ENCODE measurements at places on chromosomes 7 and 10.

- peaks cover 85% of the 10 kb centered on the region for H3K4me1 ChIP-seq
- no peaks in the 10 kb centered on the region for H3K36me3 ChIP-seq
- H3K4me3 ChIP-seq, result peak overlapping the region; percentile 54
- DNase-seq, result no peak
These were observed 107.4 kb downstream of the ZRANB1 start for GRCh38 chr10:125049216-125049881.

- no peak for DNase-seq
- H3K4me3 ChIP-seq, result peak overlapping the region; percentile 7
- no peak overlapping the region for H3K27ac ChIP-seq
- no peaks in the 10 kb centered on the region for H3K36me3 ChIP-seq
- no peaks in the 10 kb centered on the region for H3K27me3 ChIP-seq
These were observed 11.9 kb downstream of the TSPAN14 start for GRCh38 chr10:80465839-80466590.

- DNase-seq, result no peak
- peaks cover 7% of the 10 kb centered on the region for H3K4me1 ChIP-seq
- H3K27me3 ChIP-seq, result no peaks in the 10 kb centered on the region
- H3K36me3 ChIP-seq, result no peaks in the 10 kb centered on the region
- no peak overlapping the region for H3K27ac ChIP-seq
These were observed 59.1 kb upstream of the NKX6-2 start for GRCh38 chr10:132845041-132845551.

- H3K4me1 ChIP-seq, result peaks cover 62% of the 10 kb centered on the region
- H3K27ac ChIP-seq, result peak overlapping the region; percentile 89
- H3K27me3 ChIP-seq, result no peaks in the 10 kb centered on the region
These were observed 20.3 kb upstream of the KLF6 start for GRCh38 chr10:3805201-3805790.

DNA sequence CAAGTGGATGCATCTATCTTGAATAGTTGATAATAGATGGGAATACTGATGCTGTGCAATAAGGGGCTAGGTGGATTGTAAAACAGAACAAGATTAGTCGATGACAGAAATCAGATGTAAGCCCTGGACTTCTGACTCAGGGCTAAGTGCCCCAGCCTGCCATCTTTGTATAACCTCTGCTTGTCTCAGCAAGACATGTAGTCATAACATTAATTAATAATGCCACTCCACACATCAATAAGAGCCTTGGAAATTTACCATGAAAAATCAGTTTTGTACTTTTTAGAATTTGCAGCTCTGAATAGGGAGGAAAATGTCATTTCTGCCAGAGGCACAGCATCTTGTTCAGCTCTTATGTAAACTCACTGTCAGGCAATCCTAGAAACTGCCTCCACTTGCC lies 529.1 kb downstream of the PHTF2 start:
- no peaks in the 10 kb centered on the region for H3K27me3 ChIP-seq
- no peaks in the 10 kb centered on the region for H3K36me3 ChIP-seq
- no peaks in the 10 kb centered on the region for H3K4me1 ChIP-seq

- no peaks in the 10 kb centered on the region for H3K27me3 ChIP-seq
- H3K4me3 ChIP-seq, result no peak overlapping the region
- no peaks in the 10 kb centered on the region for H3K36me3 ChIP-seq
- H3K27ac ChIP-seq, result no peak overlapping the region
These were observed 138.2 kb upstream of the ADO start for GRCh38 chr10:62666275-62666674.

GRCh38 chr10:15229268-15229667 lies 60.8 kb upstream of the NMT2 start:
- H3K36me3 ChIP-seq, result no peaks in the 10 kb centered on the region
- no peak for DNase-seq
- no peak overlapping the region for H3K4me3 ChIP-seq
- no peaks in the 10 kb centered on the region for H3K27me3 ChIP-seq

DNA sequence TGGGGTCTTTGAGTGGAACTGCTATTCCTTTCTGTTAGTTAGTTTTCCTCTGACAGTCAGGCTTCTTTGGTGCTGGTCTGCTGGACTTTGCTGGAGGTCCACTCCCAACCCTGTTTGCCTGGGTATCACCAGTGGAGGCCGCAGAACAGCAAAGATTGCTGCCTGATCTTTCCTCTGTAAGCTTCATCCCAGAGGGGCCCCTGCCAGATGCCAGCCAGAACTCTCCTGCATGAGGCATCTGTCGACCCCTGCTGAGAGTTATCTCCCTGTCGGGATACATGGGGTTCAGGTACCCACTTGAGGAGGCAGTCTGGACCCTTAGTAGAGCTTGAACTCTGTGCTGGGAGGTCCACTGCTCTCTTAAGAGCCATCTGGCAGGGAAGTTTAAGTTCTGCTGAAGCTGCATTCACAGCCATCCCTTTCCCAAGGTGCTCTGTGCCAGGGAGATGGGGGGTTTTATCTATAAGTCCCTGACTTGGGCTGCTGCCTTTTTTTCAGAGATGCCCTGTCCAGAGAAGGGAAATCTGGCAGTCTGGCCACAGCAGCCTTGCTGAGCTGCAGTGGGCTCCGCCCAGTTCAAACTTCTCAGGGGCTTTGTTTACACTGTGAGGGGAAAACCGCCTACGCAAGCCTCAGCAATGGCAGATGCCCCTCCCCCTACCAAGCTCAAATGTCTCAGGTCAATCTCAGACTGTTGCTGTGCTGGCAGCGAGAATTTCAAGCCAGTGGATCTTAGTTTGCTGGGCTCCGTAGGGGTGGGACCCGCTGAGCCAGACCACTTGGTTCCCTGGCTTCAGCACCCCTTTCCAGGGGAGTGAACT lies 89.7 kb upstream of the CDK6 start:
- H3K4me1 ChIP-seq, result no peaks in the 10 kb centered on the region
- H3K27ac ChIP-seq, result no peak overlapping the region
- no peaks in the 10 kb centered on the region for H3K36me3 ChIP-seq
- DNase-seq, result no peak

DNA sequence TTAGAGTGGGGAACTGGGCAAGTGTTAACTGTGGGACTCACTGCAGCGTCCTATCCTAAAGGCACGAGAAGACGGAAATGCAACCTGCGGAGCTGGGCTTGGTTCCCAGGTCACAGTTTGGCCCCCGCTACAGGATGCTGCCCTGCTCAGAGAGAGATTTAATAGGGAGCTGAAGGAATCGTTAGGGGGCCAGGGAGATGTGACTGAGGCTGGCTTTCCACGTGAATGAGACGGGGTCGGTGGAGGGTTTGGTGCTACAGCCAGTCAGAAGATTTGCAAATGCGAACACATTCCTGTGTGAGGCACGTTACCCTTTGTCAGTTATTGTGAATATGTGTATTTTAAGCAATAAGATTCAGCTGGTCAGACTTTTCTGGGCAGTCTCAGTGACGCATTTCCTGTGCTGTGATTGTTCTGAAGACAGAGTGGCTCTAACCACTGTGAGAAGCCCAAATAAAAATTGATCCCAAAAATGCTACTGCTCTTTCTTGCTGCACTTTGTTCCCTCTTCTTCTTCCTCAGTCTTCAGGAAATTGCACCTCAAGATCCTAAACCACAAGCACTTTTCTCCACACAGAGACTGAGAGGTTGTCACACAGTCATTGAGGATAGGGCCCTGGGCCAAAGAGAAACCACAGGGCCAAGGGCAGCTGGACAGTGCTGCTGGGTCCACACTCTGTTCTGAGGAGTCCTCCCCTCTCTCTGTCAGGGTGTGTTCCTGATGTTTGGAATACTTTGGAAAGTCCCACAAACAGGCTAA lies 21.2 kb downstream of the CYP17A1 start:
- H3K27me3 ChIP-seq, result no peaks in the 10 kb centered on the region
- peak; percentile 50 for DNase-seq
- H3K27ac ChIP-seq, result peak overlapping the region; percentile 99
- peaks cover 30% of the 10 kb centered on the region for H3K4me1 ChIP-seq

DNA sequence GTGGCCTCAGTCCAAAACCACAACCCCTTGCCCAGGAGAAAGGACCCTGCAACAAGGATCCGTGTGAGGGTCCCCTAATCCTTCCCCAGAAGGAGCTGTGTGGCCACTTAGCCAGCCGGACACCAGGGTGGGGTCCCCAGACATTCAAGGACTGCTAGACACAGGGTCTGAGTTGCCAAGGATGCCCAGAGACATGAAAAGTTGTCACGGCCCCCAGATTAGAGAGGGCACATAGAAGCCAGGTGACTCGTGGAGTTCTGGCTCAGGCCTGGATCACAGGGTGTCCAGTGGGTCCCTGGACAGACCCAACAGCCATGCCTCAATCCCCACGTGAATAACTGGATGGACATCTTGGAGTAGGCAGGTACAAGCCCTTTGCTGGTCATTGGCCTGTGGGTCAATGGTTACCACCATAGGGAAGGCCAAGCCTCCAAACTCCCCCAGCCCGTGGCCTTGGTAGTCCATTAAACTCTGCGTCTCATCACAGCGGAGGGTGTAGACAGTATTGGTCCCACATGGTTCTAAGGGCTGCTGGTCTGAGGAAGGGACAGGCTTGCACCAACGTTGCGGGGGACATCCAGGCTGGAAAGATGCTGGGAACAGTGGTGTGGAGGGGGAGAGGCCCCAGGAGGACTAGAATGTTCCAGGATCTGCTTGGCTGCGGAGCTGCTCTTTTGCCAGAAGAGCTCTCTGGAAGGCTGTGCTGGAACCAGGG lies 205.9 kb upstream of the PPP2R2D start:
- no peaks in the 10 kb centered on the region for H3K36me3 ChIP-seq
- H3K27ac ChIP-seq, result no peak overlapping the region
- H3K4me1 ChIP-seq, result no peaks in the 10 kb centered on the region
- no peak for DNase-seq
- H3K4me3 ChIP-seq, result no peak overlapping the region

DNA sequence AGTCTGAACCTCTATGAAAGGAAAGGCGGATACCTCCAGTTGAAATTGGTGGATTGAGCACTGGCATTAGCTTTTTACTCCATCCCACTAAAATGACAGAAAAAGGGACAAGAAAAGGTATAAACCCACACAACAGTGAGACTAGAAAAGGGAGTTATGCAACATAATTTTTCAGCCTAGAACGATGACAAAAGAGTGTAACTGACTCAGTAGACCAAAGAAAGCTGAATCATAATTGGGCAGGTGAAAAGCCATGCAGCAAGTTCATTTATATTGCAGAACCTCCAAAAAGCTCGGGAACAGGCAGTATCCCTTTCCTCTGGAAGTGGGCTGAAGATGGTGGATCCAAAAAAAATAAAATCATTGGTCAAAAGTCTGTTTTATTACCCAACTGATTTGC lies 30.5 kb upstream of the ZCCHC24 start:
- no peak overlapping the region for H3K27ac ChIP-seq
- no peak for DNase-seq
- no peaks in the 10 kb centered on the region for H3K4me1 ChIP-seq
- H3K36me3 ChIP-seq, result no peaks in the 10 kb centered on the region
- no peak overlapping the region for H3K4me3 ChIP-seq
- H3K27me3 ChIP-seq, result no peaks in the 10 kb centered on the region

DNA sequence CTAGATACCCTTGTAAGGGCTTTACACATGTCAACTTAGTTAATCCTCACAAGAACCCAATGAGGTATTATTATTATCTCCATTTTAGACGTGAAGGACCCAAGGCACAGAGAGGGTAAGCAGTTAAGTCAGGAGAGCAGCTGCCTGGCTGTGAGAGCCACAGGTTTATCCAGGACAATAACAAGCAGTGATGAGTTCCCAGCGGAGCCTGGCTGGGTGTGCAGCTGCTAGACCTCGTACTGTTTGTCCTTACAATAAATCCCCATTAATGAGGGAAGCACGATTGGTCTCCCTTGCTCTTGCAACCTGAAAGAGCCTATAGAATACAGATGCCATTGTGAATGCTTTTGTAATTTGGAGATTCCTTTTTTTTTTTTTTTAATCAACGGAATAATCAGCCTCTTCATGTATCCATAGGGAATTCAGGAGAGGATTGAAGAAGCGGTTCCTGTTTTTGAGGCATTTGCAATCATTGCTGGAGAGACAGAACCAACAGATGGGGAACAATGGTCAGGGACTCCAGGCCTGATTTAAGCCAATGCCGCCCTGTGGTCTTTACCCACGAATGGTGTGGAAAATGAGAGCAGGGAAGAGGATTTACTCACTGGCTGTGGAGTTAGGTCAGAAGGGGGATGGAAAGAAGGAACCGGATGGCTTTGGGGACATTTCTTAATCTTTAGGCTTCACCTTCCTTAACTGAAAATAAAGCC lies 12.3 kb upstream of the ASB4 start:
- no peak overlapping the region for H3K4me3 ChIP-seq
- H3K36me3 ChIP-seq, result no peaks in the 10 kb centered on the region
- no peak for DNase-seq

DNA sequence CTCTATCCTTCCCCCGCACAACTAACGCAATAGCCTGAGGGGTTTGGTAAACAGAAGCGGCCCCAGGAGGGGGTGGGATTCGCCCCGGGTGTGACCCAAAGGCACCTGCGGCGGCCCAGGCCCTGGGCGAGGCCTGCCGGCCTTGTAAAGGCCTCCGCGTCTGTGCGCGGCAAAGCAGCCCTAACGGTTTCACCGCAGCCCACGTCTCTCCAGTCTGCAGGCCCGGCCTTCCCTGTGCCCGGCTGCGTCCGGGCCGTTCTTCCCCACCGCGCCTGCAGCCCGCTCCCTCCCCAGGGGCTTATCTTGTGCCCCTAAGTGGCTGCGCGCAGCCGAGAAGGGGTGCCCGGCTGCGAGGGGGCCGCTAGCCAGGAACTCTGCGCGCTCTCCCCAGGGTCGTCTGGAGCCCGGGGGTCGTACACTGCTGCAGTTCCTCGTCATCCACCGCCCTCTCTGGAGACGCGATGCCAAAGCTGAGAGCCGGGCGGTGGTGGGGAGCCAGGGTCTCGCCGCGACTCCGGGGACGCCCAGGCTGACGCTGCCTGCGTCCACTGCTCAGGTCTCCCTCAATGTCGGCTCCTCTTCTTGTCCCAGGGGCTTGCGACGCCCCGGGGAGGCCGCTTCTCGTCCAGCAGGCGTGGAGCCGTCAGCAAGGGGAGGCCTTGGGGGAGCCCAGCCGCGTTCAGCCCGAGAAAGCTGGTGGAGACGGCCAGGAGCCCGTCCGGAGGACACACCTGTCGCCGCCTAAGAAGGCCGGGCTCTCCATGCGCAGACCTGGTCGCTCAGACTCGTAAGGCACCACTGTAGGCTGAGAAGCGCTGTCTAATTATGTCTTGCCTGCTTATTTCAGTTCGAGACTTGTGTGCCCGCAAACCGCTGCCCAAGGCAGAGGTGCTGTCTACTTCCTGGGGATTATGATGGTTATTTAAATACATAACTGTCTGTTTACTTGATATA lies 132.3 kb downstream of the SPAG6 start:
- peaks cover 18% of the 10 kb centered on the region for H3K27me3 ChIP-seq
- H3K27ac ChIP-seq, result no peak overlapping the region
- no peak for DNase-seq

GRCh38 chr7:128721376-128721775 lies 17.8 kb upstream of the CALU start:
- no peaks in the 10 kb centered on the region for H3K36me3 ChIP-seq
- H3K4me3 ChIP-seq, result no peak overlapping the region
- H3K27ac ChIP-seq, result no peak overlapping the region

DNA sequence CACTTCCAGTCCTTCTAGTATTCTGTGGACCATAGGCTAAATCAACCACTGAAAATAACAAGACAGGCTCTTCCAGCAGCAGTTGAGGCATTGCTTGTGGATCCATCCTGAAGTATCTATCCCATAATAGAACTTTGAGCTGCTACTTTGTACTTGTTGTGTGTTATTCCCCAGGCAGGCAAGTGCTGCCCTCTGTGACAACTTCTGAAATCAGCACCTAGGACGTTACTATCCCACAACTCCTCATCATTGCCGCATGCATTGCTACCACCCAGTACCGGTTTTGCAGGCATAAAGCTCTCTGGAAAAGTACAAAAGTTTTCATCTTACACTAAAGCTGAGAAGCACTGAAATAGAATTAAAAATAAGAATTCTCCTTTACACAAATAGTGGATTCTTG lies 145.3 kb downstream of the HTR7 start:
- no peak overlapping the region for H3K27ac ChIP-seq
- DNase-seq, result no peak
- no peaks in the 10 kb centered on the region for H3K36me3 ChIP-seq
- no peaks in the 10 kb centered on the region for H3K4me1 ChIP-seq
